Mucosa of gallbladder (tissue), 1 donor: ENCODE measurements at places on chromosomes 7 and 10.

- DNase-seq = peak; percentile 46
Measured at GRCh38 chr10:61897671-61898434, 3.6 kb upstream of the ARID5B start.

DNA sequence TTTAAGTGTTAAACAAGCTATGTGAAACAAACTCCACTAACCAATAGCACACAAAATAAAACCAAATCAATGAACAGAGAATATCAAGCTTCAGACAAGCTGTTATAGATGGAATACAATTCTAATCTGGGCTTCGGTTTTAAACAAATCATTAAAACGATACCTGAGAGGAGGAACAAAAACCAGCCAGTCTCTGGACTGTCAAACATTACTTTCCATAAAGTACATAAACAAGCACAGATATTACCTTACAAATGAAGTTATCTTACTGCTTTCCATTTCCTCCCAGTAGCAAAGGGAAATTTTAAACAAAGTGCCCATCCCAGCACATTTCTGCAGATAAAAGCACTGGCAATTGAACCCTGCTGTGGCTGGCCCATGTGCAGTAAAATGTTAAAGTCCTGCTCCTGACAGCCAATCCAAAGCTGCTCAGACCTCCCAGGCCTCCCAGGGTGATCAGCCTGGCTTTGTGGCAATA, 128.0 kb downstream of the NRCAM start:
- DNase-seq = no peak

DNA sequence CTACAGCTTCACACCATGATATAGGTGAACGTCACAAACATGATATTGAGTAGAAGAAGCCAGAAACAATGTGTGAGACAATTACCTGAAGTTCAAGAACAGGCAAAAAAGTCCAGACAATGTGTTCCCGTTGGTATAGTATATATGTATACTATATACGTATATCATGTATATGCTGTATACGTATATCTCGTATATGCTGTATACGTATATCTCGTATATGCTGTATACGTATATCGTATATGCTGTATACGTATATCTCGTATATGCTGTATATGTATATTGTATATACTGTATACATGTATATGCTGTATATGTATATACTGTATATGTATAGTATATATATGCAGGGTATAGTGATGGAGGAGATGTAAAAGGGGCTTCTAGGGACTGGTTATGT, 10.8 kb downstream of the ZSCAN25 start:
- DNase-seq = no peak

GRCh38 chr10:31697271-31698180, 231.1 kb downstream of the ARHGAP12 start:
- peak; percentile 73 for DNase-seq

- no peak for DNase-seq
Measured at GRCh38 chr7:111554086-111554485, 8.2 kb downstream of the IMMP2L start.

DNA sequence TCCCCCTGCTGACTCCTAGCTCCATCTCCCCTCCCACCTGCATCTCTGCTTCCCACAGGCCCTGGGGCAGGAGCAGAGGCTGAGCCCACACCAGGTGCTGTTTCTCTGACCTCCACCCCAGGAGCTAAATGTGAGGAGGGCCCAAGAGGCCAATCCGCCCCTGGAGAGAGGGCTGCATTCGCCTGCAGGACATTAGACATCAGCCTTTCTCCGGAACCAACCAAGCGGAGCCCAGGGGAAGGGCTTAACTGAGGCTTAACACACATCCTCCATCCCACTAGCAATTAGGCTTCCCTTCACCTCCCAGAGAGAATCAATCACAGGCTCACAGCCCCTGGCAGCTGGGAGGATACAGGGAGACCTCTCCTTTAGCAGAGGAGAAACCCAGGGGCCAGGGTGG, 50.5 kb downstream of the SH3PXD2A start:
- DNase-seq = no peak

GRCh38 chr7:151448261-151449252, 8.6 kb upstream of the CRYGN start:
- peak; percentile 71 for DNase-seq
